NCI-H1092 treated with DMSO at 0.1 percent for 48 hours (cell line): ENCODE measurements at places on chromosomes 16 and 17.

DNA sequence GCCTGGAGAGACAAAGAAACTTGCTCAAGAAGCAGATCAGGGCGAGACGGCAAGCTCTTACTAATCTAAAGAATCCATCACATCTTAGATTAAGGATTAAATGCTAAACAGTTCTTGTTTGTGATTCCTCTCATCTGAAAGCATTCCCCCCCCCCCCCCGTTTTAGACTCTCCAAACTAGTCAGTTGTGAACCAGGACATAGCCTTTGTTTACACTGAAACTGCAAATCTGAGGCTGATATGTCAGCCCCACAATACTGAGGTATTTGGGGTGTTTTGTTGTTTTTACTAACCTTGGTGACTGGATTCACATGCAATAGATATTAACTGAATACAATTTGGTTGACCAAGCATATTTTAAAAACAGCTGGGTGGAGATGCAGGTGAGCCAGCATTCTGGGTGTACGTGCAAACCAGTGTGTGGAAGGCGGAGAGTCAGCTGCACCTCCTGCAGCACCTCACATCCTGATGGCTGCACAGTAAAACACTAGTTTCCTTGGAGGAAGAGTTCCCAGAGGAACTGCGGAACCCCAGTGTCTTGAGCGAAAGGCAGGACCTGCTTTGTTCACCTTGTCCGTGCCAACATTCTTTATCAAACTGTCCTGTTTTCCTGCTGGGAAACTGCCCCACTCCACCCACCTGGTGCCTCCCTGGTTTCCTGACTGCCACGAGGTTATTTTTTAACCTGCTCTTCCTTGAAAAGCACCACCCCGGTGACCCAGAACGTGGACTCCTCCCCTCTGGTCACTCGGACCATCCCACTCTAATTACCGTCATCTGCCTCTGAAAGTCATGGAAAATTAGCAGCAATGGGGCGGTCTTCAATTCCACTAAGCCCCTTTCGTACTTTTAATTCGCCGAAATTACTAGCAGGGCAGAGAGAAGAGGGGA, 1.2 kb upstream of the YPEL2 start:
- no peak for DNase-seq

DNA sequence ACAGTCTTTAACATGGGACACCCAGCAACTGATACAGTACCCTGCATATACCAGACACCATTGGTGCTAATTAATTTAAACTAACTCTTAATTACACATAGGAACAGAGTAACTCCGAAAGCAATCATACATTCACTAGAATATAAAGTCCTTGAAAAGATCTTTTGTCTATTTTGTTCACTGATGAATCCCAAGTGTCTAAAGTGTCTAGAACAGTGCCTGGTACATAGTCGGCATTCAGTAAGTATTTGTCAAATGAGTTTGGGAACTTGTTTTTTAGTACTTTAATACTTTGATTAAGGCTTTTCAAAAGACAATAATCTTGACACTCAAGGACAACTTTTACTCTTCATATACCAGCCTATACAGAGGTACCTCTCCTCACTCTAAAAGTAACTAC, 13.8 kb downstream of the YWHAE start:
- no peak for DNase-seq

DNA sequence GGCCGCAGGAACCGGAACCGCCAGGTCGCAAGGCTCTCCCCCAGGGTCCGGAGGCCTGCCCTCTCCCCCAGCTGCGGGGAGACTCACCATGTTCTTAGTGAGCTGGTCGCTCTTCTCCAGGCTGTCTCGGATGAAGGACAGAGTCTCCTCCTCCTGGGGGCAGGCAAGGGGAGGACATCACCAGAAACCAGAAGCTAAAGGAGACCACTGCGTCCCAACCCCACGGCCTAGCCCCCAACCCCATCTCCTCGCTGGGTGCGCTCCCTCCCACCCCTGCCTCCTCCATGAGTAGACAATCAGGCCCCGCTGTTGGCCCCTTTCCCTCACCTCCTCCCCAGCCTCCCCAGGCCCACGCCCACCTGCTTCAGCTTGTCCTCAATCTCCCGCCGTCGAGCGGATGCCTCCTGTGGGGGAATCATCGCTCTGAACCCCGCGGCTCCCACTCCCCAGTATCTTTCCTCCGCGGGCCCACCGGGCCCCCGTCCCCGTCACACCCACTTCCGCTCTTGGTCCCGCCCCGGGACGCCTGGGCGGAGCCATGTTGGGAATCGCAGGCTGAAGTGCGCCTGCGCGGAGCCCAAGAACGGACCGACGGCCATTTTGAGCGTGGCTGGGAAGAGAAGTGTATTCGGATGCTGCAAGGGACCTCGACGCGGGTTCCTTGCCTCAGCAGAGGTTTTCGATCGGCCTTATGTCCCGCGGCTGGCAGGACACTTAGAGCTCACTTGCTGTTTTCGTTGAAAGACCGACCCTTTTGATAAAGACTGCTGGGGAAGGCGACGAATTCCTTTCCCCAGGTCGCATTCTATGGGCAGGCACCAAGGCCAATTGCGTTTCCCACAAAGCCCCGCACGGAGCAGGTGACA, at the start of gene EXOC7:
EXOC7 (minus strand) TSS at position 514 of the 866 bp plus-strand sequence; CDS start at position 419, 95 bp downstream.
- peak; percentile 94 for DNase-seq

DNA sequence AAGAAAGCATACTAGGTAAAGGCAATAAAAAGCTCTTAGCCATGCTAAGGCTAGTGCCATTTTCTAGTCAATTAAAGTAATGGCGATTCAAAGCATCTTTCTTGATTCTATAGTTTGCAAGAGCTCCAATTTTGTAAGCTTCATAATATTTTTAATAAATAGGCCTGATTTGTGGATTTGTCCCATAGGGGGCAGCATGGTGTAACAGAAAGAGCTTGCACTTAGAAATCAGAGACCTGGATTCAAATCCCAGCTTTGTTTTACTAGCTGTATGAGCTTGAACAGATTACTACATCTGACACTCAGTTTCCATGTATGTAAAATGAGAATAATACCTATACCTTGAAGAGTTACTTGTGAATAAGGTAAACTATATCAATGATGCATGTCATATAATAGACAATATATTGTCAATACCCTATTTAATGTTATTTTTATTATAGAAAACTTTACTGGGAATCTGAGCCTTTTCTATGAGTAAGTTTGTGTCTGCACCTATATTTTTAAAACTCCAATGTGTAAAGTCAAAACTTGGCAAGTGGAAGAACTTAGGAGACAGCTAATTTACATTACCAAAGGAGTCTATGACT, 93.6 kb upstream of the NOG start:
- no peak for DNase-seq

DNA sequence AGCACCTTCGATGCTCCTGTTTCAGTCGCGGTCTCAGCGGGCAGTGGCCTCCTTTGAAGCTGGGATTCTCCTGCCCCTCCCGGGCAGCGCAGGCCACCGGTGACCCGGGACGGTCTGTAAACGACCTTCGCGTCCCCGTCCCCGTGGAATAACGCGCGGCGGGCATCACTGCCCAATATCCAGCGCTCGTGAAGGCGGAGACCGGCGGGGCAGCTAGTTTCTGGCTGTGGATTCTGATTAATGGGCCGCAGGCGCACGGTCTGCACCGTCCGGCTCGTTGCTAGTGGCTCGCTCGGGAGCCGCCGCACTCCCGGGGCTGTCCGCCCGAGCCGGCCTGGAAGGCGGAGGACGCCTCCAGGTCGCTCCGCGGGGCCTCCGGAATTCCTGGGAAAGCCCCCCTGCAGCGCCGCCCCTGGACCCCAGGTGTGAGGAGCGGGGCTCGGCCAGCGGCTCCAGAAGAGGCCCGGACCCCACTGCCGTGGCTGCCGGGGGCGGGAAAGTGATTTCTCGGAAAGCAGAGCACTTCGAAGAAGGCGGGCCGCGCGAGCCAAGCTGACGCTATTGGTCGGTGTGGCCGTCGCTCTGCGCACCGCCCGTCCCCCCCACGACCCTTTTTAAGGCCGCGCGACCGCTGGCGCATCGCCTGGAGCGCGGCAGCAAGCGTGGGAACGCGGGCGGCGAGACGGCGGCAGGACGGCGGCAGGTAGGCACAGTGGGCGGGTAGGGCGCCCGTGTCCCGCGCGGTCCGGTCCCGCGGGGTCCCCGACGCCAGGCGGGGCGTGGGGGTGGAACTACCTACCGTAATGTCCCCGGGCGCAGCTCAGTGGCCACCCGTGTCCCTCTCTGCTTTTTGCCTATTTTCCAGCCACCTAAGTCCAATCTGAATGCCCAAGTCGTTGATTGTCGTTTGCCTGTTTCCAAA, at the start of gene IRF8:
IRF8 (plus strand) TSS at position 642 of the 922 bp plus-strand sequence. CDS start 3,854 bp downstream, outside the sequence.
- no peak for DNase-seq

- DNase-seq, result no peak
Observed at GRCh38 chr17:77445760-77446532, 305.2 kb downstream of the SEC14L1 start.

DNA sequence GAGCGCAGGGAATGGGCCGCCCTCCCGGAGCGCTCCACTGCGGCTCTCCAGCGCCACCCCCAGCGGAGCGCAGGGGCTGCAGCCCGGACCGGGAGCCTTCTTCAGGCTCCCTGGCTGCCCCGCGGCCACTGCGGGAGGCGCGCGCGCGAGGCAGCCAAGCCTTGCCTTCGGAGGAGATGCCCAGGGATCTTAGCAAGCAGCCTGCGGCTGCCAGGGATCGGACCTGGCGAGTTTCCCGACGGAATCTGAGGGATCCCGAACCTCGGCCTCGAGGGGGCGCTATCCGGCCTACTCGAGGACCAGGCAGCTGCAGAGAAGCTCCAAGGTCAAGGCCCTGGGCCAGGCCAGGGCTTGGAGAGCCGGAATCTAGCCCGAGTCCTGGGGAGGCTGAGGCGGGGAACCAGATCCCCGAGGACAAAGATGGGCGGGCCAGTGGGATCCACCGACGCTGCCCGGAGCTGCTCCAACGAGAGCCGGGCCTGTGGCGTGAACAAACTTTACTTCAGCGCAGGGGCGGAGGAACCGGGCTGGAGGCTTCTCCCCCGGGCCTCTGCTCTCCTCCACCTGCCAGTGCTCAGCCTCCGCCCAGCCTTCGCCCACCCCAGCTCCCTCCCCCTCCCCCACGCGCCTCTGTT, at the start of gene IRX6:
IRX6 (plus strand) TSS at position 567 of the 635 bp plus-strand sequence. CDS start 889 bp downstream, outside the sequence.
- peak; percentile 4 for DNase-seq

- no peak for DNase-seq
Observed at GRCh38 chr16:1920727-1921171, 2.5 kb upstream of the HS3ST6 start.

DNA sequence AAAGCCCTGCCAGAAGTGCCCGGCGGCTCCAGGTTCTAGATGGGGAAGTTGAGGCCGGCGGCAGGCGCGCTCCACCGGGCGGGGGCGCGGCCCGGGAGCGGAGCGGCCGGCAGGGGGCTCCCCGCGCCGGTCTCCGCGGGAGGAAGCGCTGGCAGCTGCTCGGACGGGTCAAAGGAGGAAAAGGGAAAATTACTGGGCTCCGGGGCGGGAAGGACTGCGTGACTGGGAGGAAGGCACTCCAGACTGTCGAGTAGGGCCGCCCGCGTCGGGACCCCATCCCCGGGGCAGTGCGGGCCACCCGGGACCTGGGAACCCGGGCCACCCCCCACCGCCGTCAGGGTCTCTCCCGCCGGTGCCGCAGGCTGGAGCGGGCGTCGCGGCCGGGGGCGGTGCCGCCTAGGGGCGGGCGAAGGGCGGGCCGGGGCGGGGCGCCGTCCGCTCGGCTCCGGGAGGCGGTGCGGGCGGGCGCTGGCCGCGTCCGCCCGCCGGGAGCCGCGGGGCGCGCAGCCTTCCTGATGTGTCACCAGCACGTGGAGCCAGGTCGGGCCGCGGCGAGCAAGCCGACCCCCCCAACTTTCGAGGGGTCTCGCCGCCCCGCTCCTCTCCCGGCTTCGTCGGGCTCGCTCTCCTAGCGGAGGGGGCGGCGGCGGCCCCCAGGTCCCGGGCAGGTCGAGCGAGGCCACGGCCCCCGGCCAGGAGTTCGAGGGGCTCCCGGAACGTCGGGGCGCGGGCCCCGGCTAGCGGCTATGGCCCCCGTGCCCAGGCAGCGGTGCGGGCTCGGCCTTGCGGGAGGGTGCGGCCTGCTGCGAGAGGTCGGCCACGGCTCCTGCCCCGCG, 167.5 kb downstream of the RAB11FIP4 start:
- DNase-seq, result peak; percentile 79

GRCh38 chr16:75130150-75130771, 13.7 kb upstream of the LDHD start:
- no peak for DNase-seq

DNA sequence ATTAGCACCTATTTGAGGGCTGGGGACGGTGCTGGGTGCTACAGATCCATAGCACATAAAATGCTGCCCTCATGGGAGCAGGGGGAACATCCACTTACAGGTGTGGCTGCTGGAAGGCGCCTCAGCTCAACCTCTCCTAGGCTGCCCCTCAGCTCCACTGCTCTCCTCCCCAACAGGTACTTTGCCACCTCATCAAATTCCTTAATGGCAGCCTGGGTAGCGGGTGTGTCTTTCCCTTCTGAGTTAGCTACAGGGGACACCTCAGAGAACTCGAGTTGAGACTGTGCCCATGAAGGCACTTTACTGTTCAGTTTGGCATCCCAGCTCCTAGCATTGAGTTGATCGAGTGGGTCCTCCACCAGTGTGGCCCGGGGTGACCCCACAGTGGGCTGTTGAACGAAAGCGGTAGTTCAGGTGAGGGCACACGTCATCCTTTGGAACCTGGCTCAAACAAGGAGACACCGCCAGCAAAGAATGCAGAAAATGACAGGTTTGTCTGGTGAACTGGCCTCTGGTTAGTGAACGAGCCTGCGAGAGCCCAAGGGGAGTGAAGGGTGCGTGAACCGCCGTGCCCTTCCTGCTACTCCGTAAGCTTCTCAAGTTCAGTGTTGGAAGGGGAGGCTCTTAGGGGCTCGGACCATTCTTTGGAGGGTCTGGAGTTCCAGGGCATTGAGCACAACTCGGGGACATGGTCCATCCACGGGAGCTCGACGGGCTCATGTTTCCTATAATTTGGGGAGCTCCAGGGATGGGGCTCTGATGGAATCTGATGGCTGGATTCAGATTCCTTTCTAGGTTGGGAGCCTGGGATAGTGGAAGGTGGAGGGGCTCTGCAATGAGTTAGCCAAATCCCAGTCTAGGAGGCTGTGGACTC, 3.5 kb upstream of the CMIP start:
- DNase-seq, result no peak

- no peak for DNase-seq
Observed at GRCh38 chr17:74578979-74579378, 11.7 kb upstream of the CD300H start.

- peak; percentile 80 for DNase-seq
Observed at GRCh38 chr17:64320613-64321553, 57.8 kb upstream of the TEX2 start.

DNA sequence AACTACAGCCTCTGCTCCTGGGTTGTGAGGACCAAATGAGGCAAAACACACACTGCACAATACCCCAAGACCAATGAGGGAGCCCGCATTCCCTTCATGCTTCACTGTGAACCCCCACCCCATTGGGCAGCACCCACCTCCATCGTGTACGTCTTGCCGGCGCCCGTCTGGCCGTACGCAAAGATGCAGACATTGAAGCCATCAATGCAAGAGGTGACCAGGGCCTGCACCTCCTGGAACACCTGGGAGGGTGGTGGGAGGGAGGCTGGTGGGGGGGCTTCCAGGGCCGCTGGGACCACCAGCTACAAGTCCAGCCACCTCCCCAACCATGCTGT, 28.4 kb downstream of the KATNB1 start:
- DNase-seq, result no peak
